GM10248 (cell line): ENCODE measurements at places on chromosomes 12 and 14.

DNA sequence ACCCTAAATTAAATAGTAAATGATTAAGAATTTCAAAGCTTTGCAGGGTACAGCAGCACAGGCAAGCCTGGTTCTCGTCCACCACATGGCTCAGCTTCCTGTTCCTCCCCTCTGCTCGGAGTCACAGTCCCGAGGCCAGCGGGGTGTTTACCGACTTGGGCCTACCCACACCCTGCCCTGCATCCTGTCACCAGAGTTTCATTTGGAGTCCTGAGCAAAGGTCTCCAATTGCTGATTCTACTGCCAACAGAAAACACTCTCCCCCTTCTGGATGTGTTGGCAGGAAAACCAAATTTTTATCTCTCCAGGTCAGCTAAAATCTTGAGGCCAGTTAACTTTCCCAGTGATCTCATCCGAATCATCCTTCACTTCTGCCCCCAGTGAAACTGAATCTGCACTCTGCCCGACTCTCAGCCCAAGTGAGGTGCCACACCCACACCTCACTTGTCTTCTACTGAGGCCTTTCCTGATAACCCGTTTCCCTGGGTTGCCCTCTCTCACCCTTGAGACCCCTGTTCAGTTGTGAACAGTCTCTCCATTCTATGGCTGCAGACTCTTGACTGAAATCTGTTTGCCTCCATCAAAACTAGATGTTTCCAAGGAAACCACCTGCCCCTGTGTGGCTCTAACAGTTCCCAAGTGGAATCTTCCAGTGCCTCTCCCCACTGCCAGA lies 71.2 kb downstream of the VCPKMT start:
- DNase-seq: peak; percentile 65

DNA sequence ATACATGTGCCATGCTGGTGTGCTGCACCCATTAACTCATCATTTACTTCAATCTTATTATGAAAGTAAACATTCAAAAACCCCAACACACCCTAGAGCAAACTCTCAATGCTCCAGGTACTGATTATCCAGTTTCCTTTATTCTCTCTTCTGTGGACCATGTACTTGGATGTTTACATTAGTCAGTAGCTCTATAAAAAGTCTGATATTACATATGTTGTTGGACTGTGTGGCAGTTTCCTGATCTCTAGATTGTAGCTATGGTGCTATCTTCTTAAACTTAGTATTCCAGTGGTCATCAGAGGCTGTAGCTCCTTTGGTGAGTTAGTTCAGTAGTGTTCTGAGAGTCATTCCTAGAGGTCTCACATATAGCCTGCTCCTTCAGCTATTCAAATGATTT lies 25.1 kb upstream of the ITGA5 start:
- no peak for DNase-seq

GRCh38 chr12:18139989-18140596 lies 50.1 kb upstream of the RERGL start:
- DNase-seq: no peak

DNA sequence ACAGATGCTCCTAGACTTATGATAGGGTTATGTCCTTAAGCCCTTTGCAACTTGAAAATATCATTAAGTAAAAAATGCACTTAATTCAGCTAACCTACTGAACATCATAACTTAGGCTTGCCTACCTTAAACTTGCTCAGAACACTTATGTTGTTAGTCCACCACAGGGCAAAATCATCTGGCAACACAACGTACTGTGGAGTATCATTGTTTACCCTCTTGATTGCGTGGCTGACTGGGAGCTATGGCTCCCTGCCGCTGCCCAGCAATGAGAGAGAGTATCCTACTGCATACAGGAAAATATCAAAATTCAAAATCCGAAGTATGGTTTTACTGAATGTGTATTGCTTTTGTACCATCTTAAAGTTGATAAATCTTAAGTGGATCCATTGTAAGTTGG lies 105.5 kb downstream of the SOX5 start:
- no peak for DNase-seq

GRCh38 chr12:95611676-95612309 lies 60.5 kb upstream of the USP44 start:
- no peak for DNase-seq
